ENCODE measurements at places on chromosomes 5 and 9.

DNA sequence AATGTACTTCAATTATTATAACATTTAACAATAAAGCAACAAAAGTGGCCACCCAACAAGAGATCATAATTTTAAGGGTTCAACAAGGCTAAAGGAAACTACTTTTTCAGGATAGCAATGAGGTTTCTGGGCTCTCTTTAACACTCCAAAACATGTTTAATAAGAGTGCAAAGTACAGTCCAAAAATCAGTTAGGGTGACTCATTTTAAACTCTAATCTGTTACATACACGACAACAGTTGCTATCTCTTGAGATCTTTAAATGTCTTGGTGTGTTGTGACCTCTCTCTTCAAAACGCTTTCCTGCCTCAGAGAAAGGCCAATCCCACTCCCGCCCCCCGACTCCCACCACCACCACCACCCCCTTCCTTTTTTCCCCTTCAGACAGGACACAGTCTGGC lies 11.5 kb downstream of the NFIB start:
- H3K4me1 ChIP-seq: no peaks in the 10 kb centered on the region
- H3K4me3 ChIP-seq: no peak overlapping the region
- no peak overlapping the region for H3K27ac ChIP-seq
- H3K36me3 ChIP-seq: no peaks in the 10 kb centered on the region
- no peak for DNase-seq
- peaks cover 29% of the 10 kb centered on the region for H3K27me3 ChIP-seq

DNA sequence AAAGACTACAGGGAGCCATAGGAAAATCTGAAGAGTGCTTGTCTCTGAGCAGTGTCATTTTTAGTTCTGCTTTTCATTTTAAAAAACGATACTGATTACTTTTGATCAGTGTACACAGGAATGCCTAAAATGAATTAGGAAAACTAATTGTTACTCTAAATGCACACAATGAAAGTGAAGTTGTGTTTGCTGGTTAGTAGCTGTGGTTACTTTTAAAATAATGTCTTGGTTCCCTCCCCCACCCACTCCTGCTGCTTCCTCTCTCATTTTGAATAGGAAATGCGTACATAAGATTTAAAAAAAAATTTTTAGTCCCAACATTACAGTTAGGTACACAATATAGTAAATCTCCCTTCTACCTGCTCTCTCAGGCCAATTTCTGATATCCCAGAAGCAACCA lies 47.5 kb upstream of the PLPP1 start:
- H3K27ac ChIP-seq: peak overlapping the region; percentile 27
- peak overlapping the region; percentile 68 for H3K4me3 ChIP-seq
- peaks cover 32% of the 10 kb centered on the region for H3K4me1 ChIP-seq

DNA sequence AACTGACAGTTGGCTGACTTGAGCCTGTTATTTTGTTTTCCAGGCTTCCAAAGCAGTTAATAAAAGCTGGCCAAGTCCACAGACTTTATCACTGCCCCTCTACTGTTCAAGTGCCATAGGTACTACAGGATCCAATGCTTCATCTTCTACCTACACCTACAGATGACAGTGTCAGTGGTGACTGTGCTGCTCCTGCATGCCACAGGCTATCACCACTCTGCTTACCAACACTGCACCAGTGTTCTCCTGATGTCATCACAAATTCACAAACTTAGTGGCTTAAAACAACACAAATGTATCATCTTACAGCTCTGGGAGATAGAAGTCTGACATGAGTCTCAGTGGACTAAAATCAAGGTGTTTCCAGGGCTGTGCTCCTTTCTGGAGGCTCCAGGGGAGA lies 26.6 kb downstream of the HMGCS1 start:
- no peak overlapping the region for H3K4me3 ChIP-seq
- peaks cover 10% of the 10 kb centered on the region for H3K4me1 ChIP-seq
- H3K36me3 ChIP-seq: peaks cover 34% of the 10 kb centered on the region
- DNase-seq: no peak
- peak overlapping the region; percentile 6 for H3K27ac ChIP-seq

DNA sequence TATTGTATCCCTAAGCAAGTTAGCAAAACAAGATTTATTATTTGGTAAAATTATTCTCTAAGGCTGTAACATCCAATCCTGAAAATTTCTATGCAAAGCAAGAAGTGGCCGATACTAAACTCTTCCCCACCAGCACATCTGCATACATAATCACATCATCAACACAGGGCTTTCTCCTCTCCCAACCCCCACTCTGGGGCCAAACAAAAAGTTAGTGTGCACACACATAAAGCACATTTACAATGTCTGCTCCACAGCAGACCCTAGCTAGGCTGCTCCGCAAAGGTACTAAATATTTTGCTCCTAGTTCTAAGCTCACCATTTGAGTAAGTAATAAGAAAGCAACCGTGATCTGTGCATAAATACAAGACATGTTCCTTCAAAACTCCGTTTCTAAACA lies 3.6 kb downstream of the RNF130 start:
- peaks cover 12% of the 10 kb centered on the region for H3K4me1 ChIP-seq
- DNase-seq: no peak
- no peak overlapping the region for H3K27ac ChIP-seq
- no peak overlapping the region for H3K4me3 ChIP-seq

DNA sequence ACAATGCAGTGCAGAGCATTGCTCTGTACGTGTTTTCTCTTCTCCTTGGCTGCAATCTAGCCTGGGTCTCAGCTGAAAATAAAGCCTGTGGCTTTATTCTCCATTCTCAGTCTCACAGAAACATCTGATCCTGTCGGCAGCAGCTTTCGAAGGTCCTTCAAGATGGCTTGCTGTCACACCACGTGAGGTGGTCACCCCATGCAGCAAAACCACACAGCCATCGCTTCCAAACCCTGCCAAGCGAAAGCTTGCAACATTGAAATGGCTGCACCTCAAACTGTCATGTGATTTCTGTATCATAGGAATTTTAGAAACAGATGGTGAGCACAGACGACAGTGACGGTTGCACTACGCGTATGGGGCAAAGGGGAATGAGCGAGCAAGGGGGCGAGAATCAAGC lies 98.5 kb upstream of the SMARCA2 start:
- no peaks in the 10 kb centered on the region for H3K36me3 ChIP-seq
- no peak for DNase-seq
- H3K4me1 ChIP-seq: no peaks in the 10 kb centered on the region
- peaks cover 15% of the 10 kb centered on the region for H3K27me3 ChIP-seq

- H3K36me3 ChIP-seq: no peaks in the 10 kb centered on the region
- H3K27ac ChIP-seq: no peak overlapping the region
- H3K27me3 ChIP-seq: peaks cover 3% of the 10 kb centered on the region
These were observed 284.4 kb upstream of the RFX3 start for GRCh38 chr9:3810231-3810630.

DNA sequence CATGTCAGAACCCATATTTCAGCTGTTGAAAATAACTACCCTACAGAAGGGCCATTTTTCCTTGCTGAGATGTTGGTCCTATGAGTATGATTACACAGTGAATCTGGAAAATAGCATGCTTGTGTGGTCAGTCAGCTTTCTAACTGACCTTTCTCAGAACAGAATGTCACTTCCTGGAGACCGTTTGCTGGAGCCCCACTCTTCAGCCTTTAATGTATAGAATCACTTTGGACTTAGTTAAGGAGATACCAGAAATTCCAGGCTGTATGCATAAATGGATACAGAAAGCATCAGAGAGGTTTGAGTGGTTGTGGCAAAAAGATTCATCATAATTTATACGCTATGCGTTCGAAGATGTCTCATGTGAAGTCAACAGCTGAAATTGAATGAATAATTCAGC lies 488.1 kb downstream of the EBF1 start:
- no peaks in the 10 kb centered on the region for H3K4me1 ChIP-seq
- H3K27ac ChIP-seq: no peak overlapping the region
- H3K36me3 ChIP-seq: no peaks in the 10 kb centered on the region
- no peak for DNase-seq

DNA sequence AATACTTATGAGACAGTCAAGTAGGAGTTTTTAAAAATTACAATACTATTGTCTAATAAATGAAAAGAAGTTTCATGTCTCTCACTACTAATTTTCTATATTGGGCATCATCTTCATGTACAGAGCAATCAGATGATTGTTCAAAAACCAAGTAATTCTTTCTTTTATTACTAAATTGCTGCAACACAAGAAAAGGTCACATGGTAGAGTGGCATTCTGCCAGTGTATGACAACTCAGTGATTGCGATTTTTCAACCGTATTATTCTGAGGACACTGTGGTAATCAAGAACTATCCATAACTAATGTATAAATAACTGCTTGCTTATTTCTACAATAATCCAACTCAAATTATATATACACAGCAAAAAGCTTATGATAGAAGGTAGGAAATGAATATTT lies 96.7 kb upstream of the GRHPR start:
- H3K27me3 ChIP-seq: no peaks in the 10 kb centered on the region
- H3K4me3 ChIP-seq: no peak overlapping the region
- H3K4me1 ChIP-seq: no peaks in the 10 kb centered on the region
- no peaks in the 10 kb centered on the region for H3K36me3 ChIP-seq
- DNase-seq: no peak
- H3K27ac ChIP-seq: no peak overlapping the region

DNA sequence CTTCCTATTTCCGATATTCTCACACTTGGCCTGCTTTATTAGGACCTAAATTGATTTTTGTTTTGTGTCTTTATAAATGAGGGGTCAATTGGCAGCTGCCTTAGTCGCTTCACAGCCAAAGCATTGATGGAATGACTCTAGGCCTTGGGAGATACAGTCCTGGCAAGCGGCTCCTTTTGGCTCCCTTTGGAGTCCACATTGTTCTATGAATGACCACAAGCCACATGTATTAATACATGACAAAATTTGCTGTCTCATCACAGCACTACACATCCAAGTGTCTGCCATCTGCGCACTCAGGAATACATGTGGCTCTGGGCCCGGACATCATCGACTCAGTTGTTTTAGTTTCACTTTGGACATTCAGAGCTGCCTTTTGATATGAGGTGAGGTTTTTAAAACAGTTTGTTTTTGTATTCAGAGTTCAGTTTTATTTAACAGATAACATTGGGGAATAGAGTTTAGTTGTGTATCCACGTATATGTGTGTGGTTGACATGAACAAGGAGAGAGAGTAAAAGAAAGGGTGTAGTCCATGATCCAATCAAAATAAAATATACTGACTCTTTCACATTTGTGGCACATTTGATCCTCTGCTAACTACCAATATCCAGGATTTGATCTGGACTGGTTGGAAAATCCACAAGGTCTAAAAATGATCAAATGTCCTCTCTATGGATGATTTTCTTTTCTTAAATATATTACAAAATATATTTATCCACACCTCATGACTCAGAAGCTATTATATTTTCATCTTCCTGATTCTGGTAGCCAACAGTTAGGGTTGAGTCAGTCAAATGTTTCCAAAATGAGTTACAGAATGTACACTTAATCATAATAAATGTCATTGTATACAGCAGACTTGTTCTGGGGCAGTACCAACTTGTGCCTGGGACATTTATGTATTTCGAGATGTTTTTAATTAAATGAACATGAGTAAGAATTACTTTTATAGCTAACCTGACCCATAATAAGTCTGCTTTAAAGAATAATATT lies 114.0 kb upstream of the MTAP start:
- H3K4me1 ChIP-seq: no peaks in the 10 kb centered on the region
- no peak for DNase-seq
- H3K4me3 ChIP-seq: no peak overlapping the region
- H3K27ac ChIP-seq: no peak overlapping the region

GRCh38 chr5:78667461-78668103 lies 19.0 kb upstream of the LHFPL2 start:
- H3K36me3 ChIP-seq: no peaks in the 10 kb centered on the region
- no peaks in the 10 kb centered on the region for H3K4me1 ChIP-seq
- DNase-seq: no peak

DNA sequence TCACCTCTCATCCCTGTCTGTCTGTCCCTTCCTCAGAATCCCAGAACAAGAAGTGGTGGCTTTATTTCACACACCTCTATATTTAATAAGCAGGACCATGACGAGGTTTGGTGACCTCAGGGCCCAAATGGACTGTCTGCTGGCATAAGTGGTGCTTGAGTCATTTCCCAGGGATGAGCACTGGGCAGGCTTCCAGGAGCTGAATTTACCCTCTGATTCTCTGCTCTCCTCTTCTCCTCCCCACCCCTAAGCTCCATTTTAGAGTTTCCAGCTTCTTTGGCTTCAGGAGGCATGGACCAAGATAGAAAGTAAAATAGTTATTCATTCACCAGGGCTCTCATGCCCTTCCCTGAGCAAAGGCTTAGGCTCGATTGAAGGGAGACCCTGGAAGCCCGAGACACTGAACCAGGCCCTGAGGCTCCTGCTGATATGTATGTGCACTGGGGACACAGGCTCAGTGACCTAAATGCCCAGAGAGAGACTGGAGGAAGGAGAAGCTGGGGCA lies 69.1 kb downstream of the PPARGC1B start:
- no peaks in the 10 kb centered on the region for H3K36me3 ChIP-seq
- no peak overlapping the region for H3K4me3 ChIP-seq
- DNase-seq: no peak
- H3K27ac ChIP-seq: no peak overlapping the region
- H3K27me3 ChIP-seq: no peaks in the 10 kb centered on the region
- no peaks in the 10 kb centered on the region for H3K4me1 ChIP-seq

- DNase-seq: no peak
- no peak overlapping the region for H3K4me3 ChIP-seq
- H3K27me3 ChIP-seq: no peaks in the 10 kb centered on the region
- no peak overlapping the region for H3K27ac ChIP-seq
- H3K4me1 ChIP-seq: no peaks in the 10 kb centered on the region
These were observed 288.1 kb downstream of the TMEM167A start for GRCh38 chr5:82789095-82789494.

DNA sequence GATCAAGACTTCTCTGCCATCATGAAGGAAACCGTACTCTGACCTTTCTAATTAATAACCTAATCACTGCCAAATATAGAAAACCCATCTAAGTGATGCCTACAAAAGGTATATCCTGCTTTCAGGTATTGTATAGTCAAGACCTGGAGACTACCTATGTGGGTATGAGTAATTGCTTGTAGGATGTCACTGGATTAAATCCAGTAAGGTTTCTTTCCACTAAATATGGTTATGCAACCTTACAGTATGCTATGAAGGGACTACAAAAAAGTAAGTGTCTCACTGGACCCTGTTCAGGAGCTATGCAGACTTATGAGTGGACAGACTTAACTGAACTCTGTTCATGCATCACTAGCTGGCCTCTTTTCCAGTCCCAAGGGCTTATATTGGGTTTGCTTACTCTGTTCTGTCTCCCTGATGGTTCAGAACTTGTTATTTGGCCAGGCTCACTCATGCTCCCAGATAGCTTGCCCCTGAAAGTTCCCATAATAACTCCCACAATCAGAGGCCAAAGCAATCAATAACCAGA lies 51.1 kb downstream of the PDE6A start:
- no peaks in the 10 kb centered on the region for H3K36me3 ChIP-seq
- H3K4me3 ChIP-seq: no peak overlapping the region
- DNase-seq: no peak
- no peak overlapping the region for H3K27ac ChIP-seq

DNA sequence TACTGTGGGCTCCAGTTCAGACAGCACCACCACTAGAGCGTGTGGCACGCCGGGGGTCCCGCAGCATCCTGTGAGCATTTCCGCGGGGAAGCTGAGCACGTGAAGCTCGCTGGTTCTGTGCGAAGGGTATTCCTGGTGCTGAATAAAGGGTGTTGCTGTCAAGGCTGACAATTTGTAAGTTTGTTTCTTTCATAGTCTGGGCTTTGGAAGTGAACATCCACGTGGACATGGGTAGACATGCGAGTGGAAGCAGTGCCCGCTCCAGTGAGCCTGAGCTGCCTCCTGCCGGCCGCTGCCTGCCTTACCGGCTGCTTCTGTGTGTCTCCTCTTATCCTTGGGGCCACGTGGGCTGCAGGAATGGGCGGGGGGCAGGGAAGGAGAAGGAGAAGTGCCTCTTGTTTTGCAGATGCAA lies 14.7 kb downstream of the NDUFS6 start:
- H3K4me3 ChIP-seq: no peak overlapping the region
- H3K36me3 ChIP-seq: peaks cover 61% of the 10 kb centered on the region
